ENCODE measurements at places on chromosomes 4 and X.
A peak's percentile ranks its signal among the peaks of the same experiment; 100 is the strongest.

DNA sequence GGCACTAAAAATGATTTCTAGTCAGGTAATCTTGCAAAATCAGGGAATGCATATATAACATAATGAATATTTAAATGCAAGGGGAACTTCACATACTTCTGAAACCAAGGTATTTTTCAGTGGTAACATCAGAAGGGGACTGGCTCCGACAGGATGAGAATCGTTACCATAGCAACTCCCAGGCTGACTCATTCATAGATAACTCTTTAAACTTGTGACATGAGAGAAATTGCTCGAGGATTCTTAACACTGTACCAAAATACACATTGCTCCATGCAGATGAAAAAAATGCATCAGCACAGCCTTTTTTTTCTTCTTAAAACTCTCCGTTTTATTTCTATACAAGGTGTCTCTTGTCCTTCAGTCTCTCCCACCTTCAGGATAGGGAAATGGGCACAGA is 114.3 kb downstream of the GABRB1 start:
- no peak for DNase-seq

DNA sequence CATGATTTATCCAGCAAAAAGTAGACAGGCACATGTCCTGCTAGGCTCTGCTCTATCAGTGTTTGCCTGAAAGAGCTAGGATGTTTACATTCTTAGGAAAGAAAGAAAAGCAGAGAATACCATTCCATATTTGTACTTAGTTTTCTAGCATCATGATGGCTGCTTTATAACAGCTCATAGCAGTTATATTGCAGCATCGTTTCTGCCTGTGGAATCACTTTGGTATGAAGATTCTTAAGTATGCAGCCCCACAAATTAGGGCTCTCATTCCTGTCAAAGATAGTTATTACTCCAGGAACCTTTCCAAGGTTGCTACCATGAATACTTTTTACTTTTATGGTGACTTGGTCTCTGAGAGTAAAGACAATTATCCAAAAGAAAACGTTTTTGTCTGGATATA is 119.0 kb upstream of the MYOZ2 start:
- DNase-seq: no peak

- no peak for DNase-seq
Measured at GRCh38 chr4:183920512-183920911, 15.4 kb downstream of the STOX2 start.

- DNase-seq: peak; percentile 64
Measured at GRCh38 chr4:6907658-6908191, 1.9 kb upstream of the TBC1D14 start.

GRCh38 chrX:30659421-30659820 is 6.2 kb downstream of the GK start:
- no peak for DNase-seq

GRCh38 chr4:137514406-137515111 is 17.7 kb downstream of the PCDH18 start:
- no peak for DNase-seq

DNA sequence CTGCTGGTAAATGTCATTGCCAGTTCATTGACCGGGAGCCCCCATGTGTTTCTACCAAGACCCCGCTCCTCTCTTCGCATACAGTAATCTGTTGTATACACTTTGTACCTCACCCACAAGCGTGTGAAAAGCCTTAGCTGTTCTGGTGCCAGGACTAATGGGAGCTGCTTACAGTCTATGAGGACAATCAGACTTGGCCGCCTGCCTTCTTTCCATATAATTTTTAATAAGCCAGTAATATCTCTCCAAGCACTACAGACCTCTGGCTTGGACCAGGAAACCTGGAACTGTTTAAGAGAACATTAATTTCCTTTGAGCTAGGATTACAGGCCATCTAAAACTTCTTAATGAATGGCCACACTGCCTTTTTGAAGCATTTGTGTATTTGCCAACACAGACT is 149.7 kb upstream of the MSX1 start:
- DNase-seq: no peak

DNA sequence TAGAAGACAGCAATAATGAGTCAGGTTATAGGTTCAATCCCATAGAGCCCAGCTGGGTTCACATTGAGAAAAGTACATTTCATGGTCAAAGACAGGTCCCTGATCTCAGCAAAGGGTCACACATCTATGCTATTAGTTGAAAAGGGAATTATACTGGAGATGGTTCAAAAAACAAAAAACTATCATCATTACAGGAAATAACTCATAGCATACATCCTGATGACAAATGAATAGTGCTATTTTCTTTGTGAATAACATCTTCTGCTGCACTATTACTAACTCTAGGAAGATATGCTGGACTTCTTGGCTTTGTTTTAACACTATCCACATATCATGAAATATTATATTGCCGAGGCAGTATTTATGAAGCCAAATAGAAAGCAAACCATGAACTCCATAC is 202.5 kb upstream of the MAB21L2 start:
- DNase-seq: no peak

GRCh38 chrX:20913760-20914159 is 460.5 kb upstream of the CNKSR2 start:
- DNase-seq: no peak

- DNase-seq: no peak
Measured at GRCh38 chrX:65528705-65529340, 5.8 kb downstream of the LAS1L start.

- DNase-seq: no peak
Measured at GRCh38 chr4:76309939-76310550, 3.5 kb downstream of the STBD1 start.

DNA sequence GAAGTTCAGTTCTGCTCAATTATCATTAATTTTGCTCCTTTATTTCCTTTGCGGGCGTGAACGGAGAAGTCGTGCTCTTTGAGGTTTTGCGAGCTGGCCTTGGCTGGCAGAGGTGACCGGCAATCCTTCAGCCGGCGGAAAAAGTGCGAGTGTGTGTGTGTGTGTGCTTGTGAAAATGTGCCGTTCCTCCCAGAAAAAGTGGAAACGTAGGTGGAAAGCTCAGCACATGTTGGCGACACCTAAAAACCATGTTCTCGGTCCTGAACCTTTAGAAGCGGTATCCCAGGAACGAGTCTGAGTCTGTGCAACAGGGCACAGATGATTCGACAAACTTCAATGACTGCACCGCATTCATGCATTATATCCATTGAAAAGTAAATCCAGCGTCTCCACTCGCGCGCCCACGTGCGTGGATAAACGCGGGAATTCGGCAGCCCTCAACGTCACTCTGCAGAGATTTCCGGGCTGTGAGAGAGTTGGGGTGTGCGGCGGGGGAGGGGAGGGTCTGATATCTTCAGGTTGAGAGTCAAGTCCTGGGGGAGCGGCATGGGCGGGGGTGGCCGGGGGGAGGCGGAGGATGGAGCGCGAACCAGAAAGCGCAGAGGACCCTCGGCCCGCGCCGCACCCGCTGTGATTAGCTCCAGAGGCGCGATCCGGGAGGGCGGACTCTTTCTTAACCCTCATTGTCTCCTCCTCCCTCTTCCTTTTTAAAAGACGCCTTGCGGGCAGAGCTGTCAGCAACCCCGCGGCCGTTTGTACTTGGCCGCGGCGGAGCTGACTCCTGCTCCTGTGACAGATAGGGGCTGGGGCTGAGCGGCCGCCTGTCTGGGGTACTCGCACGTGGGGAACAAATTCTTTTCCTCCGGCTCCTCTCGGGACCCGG is at the start of gene SHISA3:
Gene SHISA3 (plus strand): TSS at position 737 of the 883 bp plus-strand sequence. CDS start 569 bp downstream, outside the sequence.
- DNase-seq: no peak

DNA sequence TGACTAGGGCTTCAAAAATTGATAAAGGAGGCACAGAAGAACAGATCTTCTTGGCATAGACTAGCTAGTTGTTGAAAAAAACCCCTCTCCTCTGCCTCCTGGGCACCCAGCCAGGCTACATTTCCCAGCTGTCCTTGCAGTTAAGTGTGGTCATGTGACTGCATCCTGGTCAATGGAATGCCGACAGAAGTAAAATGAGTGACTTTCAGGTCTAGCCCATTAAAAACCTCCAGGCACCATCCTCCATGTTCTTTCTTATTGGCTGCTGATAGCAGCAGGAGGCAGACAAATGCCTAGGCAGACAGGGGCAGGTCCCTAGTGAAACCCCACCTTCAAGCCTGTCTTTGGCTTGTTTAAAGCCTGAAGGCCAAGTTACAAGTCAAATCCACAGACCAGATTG is 35.3 kb downstream of the ATXN3L start:
- no peak for DNase-seq

GRCh38 chr4:165052627-165053026 is 1.0 kb upstream of the TRIM75 start:
- no peak for DNase-seq

DNA sequence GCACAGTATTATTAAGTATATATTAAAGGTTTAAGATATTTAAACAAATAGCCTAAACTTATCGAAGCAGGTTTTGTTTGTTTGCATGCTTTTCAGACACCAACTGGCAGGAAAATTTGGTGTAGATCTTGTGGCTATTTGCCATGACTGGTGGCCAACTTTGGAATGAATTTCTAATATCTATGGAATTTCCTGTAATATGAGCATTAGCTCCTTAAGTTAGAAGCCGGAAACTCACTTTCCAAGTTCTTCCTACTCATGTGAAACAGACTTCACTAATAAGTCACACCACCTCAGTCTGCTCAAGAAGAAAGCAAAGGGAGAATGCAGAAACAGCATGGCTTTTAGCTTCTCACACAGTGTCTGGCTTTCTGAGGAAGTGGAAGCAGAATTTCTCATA is 563.9 kb downstream of the GRXCR1 start:
- DNase-seq: no peak

DNA sequence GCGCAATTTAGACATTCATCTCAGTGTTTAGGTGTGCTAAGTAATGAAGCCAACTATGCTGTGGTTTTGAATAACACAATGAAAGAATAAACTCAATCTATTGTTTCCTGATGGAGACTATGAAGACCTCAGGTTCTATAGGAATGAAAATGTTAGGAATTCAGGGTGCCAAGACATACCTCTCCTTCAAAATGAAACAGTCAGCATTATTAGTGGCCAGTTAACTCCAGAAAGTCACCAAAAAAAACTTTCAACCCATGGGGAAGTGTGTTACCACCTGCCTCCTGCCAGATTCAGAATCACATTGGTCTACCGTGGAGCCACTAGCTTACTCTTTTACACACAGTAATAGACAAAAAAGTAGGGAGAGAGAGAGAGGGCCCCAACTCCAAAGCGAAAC is 352.9 kb downstream of the GABRG1 start:
- no peak for DNase-seq

- no peak for DNase-seq
Measured at GRCh38 chrX:50768801-50769200, 45.2 kb downstream of the SHROOM4 start.

GRCh38 chr4:2332201-2332975 is 70.5 kb upstream of the MXD4 start:
- DNase-seq: no peak

- no peak for DNase-seq
Measured at GRCh38 chr4:74471264-74471663, 26.3 kb downstream of the AREG start.

DNA sequence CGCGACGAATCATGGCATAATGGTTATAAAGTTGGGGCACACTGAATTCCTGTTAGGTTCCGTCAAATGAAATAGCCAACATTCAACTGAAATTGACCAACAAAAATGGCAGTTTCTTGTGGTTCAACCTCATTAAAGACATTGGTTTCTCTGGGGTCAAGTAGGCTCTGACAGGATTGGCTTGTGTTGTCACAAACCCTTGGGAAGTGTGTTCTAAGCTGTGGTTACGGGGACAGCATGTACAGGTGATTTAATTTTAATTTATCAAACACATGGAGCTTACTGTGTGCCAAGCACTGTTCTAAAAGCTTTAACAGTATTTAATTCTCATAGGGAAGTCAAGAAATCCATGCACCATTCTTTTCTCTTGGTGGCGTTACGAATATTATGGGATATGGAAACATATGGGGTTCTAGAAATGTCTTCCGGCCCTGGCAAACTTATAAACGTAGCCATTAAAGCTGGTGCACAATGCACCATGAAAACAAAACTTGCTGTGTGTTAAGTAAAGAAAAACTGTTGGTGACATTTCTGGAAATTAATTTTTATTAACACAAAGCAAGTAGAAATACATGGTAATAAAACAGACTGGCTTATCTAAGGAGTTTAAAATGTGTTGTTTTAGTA is 891 bp downstream of the XK start:
- DNase-seq: peak; percentile 64

DNA sequence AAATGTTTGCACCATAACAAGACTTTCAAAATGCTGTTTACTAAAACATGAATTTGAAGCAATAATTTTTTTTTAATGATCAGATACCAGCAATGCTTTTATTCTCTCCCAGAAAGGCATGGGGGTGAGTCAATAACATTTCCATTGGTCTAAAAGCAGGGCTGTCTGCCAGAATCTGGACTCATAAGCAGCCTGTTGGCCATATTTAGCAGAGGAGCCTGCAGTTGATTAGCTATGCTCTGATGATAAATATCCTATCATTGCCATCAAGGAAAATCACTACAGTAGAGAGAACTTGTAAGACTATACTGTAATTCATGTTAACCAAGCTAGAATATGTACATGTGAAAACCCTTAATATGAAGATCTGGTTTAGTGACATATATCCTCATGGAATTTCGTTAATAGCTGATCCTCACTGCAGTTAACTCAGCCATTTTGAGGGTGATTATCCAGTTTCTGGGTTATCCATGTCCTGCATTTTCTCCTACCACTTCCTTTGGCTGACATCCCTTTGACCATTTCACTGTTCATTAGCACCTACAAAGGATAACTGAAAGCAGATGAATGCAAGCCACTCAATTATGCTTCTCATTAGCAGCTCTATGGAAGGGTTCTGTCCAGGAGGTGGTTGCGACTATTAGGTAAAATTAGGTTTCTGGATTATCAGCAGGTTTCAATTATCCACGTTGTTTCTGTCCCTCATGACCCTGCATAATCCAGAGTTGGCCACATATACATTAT is 72.9 kb upstream of the DIAPH2 start:
- no peak for DNase-seq

DNA sequence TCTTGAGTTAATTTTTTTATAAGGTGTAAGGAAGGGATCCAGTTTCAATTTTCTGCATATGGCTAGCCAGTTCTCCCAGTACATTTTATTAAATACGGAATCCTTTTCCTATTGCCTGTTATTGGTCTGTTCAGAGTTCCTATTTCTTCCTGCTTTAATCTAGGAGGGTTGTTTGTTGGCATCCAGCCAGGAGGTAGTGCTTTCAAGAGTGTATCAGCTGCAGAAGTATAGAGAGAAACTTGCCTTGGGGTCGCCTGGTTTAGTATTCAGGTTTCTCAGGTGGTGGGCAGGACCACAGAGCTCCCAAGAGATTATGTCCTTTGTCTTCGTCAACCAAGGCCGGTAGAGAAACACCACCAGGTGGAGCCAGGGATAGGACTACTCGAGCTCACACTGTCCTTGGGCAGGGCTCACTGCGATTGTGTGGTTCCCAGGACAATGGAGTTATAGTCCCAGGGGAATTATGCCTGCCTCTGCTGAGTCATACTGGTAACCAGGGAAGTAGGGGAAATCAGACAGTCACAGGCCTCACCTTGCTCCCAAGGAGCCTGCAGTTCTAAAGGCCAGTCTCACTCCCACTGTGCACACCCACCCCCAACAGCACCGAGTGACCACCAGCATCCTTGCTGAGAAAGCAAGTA is 168.1 kb downstream of the VSIG4 start:
- no peak for DNase-seq
